Activated CD4-positive, alpha-beta T cell treated with anti-CD3 and anti-CD28 coated beads, Interleukin-2, amount 50 U/mL, for 4 hours (primary cell): ENCODE measurements at places on chromosomes 16 and 17.

GRCh38 chr17:11138023-11138422 lies 103.0 kb upstream of the SHISA6 start:
- DNase-seq = no peak

DNA sequence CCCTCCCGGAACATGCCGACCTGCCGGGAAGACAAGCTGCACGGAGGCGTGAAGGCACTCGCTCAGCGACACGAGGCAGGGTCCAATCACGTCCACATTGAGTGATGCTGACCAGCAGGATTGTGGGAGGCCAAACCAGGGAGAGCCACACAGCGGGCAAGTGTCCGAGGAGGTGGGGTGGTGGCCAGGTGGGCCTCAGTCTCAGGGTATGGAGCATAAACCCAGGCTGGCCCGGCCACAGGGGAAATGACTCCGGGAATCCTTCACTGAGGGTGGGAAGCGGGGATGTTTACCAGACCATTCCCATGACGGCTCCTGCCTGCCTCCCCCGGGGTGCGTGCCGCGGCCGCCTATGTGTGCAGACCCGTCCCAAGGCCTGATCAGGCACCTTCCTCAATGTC lies 62.5 kb downstream of the RPH3AL start:
- no peak for DNase-seq

DNA sequence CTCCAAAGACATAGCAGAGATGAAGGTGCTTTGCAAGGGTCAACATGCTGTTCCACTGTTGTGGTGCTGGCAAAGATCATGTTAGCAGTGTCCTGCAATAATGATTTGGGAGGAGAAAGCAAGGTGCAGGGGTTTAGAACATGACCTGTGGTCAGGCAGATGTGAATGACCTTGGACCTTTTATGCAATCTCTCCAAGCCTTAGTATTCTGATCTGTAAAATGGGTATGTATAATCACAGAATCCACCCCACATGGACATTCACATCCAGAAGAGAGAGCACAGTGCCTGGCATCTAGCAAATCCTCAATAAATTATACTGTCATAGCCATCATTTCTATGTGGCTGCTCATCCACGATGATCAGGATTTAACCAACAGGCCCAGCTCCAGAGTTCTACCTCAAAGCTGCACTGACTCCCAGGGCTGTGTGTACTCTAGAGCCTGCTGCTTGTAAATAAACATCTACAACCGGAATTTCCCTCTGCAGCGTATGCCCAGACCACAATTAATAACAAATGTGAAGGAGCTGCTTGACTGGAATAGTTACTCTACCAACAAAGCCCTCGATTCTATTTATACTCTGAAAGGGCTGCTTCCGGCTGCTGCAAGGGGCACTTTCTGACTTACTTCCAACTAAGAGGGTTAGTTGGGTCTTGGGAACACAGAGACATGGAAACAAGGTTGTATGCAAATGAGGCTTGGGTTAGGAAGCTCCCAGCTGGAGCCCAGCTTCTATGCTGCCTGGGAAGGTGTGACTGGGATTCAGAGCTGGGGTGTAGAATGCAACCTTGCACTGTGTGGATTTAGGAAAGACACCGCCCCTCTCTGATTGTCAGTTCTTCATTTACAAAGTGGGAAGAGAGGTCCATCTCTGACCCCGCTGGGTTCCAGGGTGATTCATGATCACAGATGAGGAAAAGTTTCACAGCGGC lies 265.2 kb downstream of the XYLT1 start:
- DNase-seq = no peak

GRCh38 chr17:4074831-4075495 lies 67.9 kb downstream of the ZZEF1 start:
- DNase-seq = no peak

GRCh38 chr16:72937360-72937759 lies 110.6 kb downstream of the ZFHX3 start:
- DNase-seq = no peak

DNA sequence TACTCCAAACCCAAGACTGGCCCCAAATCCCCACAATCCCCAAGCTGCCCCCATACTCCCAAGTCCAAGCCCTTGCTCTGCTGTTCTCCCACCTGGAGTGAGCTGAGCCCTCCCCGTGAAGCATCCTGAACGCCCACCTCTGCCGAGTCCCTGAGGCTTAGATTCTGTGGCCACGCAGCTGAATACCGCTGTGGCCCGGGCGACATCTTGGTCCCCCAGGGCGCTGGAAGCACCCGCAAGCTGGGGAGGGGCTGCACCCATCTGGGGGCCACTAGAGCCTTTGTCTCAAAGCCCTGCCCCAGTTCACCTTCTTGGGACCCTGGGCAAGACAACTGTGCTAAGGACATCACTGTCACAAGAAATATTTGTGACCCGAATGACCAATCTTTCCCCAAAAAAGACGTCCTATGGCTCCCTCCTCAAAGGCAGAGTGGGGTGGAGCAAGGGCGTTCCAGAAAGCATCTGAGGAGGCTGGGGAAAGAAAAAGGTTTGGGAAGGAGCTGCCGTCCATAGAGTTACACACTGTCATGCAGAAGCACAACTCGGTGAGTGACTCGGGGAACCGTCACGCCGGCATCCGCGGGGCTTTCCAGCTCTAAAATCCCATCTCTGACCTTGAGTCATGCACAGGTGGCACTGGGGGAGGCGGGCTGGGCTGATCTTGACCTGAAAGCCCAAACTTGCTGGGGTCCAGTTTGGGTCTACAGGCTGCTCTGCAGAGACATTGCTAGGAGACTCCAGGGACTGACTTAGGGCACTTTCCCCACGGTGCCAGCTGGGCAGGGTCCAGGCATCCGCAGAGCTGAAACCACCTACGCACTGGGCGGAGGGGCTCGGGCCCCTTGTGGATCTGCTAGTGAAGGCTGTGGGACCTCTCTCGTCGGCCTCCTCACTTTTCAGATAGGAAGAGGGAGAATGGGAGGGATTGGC lies 6.6 kb downstream of the PTX4 start:
- DNase-seq = no peak

GRCh38 chr17:39335704-39336223 lies 65.7 kb downstream of the FBXL20 start:
- DNase-seq = no peak

- DNase-seq = no peak
These were observed 13.4 kb downstream of the NATD1 start for GRCh38 chr17:21239680-21240368.

DNA sequence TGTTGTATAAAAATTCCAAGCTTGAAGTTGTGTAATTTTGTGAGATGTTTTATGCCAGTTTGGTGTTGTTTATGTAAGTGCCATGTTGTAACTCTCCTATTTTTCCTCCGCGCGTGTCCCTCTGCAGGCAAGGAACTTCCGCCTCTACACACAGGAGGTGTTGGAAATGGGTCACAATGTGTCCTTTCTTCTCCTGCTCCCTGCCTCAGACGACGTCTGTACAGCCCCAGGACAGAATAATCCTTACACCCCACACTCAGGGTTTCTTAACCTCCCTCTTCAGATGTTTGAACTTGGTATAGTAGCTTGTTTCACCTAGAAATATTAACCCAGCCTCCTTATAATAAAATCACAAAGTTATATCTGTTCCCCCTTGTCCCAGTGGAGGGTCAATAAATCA lies 111.3 kb upstream of the NOG start:
- no peak for DNase-seq

DNA sequence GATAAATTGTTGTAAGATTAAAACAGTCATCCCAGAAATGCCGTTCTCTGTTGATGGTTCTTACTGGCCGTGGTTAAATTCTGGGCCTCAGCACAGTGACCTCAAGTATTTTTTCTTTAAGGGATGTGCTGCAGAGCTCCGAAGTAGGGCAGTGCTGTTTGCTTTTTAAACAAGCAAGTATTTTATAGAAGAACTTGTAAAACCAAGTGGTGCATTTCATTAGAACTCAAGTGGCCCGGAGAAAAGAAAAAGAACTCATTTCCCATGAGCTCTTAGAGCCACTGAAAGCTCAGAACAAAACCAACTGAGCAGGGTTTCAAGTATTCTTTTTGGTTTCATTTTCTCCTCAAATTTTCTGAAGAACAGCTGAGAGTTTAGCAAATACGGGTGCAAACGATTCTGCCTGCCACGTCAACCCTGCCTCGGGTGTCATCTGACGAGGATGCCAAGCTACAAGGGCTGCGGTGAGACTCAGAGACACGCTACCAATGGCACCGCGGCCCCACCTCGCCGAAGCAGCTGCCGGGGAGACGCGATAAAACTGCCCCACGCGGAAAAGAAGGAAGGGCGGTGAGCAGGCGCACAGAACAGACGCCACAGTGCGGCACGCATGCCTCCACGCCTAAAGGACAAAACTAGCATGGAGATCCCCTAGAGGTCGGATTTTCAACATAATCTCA lies 6.3 kb downstream of the LMF1 start:
- DNase-seq = peak; percentile 77

DNA sequence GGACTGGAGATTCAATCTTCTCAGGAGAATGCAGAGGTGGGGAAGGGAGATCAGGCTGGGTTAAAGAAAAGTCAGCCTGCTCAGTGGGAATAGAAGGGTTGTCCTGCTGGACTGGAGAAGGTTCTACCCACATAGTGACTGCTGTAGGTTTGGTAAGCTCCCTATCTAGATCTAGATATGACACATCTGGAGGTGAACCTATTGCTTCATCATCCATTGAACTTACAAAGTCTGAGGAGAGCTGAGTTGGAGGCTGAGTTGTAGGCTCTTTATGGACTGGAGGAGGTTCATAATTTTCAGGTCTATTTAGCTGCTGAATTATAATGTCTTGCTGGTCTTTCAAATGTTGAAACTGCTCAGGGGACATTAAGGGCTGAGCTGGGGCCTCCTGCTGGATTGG lies 46.0 kb upstream of the NF1 start:
- no peak for DNase-seq

DNA sequence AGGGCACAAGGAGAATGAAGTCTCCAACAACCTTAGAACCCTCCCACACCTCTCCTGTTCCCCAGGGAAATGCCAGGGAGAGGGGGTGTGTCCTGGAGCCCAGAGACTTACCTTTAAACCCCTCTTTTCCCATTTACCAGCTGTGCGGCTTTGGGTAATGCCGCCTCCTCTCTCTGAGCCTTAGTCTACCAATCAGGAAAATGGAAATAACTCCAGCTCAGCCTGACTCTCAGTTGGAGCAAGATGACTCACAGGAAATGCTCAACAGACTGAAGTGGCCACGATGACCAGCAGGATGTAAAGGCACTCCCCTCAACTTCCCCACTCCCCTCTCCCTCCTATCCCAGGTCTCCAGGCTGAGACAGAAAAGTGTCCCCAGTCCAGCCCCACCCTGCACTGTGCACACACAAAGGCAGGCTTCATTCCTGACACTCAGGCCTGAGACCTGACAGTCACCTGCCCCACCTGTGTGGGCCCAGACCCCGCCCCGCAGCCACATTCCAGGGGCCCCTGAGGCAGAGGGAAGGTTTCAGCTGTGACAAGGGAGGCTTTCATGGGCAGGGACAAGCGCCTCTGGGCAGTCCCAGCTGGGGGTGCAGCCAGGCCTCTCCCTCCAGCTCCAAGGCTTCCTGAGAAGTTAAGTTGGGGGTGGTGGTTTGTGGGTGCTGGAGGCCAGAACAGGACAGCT lies 3.0 kb upstream of the KRT15 start:
- no peak for DNase-seq

DNA sequence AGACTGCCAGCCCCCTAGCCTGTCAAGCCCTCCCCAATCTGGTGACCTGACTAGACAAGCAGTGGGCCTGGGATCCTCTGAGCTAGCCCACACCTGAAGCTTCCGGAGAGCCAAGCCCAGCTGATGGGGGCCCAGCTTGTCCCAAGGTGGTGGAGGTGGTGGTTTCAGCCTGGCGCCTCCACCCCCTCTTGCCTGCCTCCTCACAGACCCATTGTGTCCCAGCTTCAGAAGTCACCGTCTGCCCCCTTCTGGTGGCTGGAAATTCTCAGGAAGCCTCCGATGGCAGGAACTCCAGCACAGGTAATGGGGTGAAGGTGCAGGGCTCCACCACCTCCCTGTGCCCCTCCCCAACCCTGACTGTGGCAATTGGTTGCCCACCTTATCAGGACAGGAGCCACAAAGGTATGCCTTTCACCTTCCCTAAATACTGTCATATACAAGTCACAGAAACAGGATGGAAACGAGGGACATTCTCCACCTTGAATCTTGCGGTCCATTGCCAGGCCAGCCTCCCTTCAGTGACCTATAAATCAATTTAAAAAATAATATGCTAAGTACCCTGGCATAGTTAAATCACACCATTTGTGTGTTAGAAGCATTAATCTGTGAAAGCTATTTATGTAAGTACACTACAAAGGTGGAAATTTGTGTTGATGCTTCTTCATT lies 66.0 kb upstream of the ZNF423 start:
- DNase-seq = peak; percentile 35

GRCh38 chr17:82235056-82235774 lies 6.4 kb downstream of the SLC16A3 start:
- DNase-seq = no peak

- no peak for DNase-seq
These were observed 47.7 kb downstream of the CFDP1 start for GRCh38 chr16:75385507-75386152.

DNA sequence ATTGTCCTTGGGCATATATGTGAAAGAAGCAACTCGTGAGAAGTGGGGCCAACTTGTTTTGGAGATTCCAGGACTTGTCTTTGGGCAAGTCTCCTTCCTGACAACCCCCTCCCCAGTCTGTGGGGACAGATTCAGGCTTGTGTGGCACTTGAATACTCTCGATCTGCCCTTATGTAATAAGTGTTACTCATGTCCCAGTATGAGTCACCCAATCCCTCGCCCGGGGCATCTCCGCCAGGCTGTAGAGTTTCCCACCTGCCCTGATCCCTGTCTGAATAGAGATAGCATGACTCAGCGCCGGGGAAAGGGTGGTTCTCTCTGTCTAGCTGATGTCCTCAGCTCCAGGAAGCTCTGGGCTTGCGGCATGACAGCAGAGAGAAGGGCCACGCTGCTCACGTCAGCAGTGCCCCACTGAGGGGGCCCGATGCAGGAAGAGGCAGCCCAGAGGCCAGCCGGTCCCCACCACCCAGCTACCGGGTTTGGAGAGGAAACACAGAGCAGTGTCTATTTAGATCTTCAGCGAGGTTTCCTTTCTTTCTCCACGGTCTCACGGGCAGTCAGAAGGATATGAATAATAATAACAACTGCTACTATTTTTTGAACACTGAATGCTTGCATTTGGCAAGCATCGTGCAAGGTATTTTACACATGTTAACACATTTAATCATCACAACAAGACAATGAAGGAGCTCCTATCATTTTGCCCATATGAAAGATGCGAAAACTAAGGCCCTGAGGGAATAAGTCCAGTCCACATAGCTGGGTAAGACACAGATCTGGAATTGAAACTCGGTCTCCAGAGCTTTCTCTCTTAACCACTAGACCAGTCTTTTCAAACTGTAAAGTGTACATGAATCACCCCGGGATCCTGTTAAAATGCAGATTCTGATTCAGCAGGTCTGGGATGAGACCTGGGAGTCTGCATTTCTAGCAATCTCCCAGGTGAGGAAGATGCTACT lies 426.7 kb upstream of the MAF start:
- DNase-seq = peak; percentile 48
